ENCODE measurements at places on chromosomes 3 and 15.

DNA sequence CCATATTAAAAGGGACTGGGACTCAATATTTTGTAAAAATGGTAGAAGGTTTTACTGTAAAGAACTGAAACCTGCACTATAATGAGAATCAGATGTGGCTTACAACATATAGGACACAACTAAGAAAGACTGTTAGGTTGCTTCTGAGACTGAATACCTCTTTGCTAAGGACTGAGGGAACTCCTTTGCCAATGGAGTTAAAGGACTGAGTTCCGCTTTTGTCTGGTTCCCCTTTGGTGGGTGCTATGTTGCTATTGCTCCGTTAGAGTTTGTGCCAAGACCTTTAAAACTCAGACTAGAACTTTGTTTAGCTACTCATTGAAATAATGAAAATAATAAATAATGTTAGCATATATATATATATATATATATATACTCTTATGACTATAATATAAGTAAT is 147.8 kb upstream of the KCNMB2 start:
- DNase-seq = no peak

GRCh38 chr3:65896321-65896720 is 142.4 kb downstream of the MAGI1 start:
- DNase-seq = no peak

GRCh38 chr3:120059081-120059864 is 35.0 kb downstream of the GSK3B start:
- no peak for DNase-seq

DNA sequence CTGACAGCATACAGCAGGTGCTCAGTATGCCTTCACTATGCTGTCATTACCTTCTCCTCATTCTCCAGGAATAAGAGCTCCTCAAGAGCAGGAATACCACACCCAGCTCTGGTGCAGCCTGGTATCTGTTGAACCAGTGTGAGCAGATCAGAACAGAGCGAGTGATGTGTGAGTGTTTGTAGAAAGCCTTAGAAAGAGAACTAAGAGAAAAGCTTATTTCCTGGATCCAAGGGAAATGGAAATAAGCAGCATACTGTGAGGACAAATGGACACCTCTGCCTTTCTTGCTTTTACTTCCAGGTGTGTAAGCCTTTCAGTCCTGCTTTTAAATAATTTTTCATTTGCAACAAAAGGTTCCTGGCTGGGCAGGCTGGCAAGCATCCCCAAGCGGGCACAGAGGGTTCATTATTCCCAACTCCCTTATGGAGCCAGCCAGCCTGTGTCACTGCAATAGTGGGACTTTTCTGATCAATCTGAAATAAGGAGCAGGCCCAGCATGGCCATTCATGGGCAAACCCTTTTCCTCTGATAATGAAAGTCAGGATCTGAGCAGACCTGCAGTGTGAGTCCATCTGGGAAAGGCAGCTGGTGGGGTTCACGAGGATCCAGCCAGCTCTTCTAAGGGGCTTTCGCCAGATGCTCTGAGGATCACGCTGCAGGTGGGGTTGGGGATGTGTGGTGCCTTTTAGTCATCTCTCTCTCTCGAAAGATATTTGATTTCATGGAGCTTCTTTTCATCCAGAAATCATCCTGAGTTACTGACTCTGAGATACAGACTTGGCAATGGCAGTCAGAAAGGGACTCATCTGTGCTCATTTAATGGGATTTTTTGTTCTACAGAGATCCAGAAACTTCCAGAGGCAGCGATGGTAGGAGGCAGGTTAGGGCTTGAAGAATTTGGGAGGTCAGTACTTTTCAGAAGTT is 594.9 kb upstream of the CFAP20DC start:
- no peak for DNase-seq

- no peak for DNase-seq
Measured at GRCh38 chr15:101338502-101339057, 43.5 kb upstream of the SNRPA1 start.

DNA sequence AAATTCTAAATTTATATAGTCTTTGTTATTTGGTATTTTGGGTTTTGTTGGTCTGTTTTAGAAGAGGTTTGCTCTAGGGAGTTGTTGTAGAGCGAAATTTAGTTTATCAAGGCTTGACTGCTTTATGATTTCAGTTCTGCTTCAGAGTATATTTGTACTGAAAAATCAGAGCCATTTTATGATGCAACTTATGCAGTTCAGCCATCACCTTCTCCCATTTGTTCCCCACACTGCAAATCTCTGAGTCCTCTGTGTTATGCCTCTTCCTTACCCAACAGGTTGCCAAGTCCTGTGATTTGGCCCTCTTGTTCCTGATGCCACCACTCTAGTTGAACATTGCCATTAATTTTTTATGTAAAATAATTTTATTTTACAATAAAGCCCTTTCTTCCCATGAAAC is 140.4 kb downstream of the ZNF609 start:
- DNase-seq = no peak

DNA sequence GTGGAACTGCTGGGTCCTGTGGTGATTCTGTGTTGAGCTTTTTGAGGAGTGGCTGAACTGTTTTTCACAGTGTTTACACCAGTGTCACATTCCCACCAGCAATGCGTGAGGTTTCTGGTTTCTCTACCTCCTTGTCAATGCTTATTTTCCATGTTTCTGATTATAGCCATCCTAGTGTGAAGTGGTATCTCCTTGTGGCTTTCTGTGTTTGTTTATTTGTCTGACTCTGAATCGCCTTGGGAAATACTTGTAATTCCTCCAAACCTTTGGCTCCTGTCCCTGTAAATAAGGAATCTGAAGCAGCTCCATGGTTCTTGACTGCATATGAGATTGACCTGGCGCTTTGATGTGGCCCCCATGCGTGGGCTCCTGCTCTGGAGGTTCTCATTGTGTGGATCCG is 20.6 kb downstream of the FAN1 start:
- no peak for DNase-seq

DNA sequence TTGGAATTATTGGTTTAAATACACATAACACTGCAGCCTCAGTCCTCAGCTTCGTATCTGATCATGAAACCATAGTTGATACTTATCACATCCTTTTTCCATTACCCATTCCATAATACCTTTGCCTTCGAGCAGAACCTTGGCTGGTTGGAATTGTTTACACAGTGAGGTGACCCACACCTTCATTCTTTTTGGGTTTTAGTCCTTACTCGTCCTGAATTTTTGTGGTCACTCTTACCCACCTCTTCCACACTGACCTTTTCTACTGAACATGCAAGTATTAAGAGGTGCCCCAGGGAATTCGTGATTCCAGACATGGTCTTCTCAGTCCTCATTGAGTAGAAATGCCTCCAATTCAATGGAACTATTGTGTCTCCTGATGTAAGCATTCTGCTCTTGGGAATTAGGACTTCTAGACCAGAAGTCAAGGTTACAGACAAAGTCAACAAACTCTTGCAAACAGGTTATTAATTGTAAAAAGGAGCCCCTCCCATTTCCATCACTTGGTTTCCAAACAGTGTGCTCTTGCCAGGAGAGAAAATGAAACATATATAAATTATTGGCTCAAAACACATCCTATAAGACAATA is 37.7 kb downstream of the SCN11A start:
- no peak for DNase-seq

GRCh38 chr15:93040288-93041158 is 48.5 kb downstream of the RGMA start:
- DNase-seq = no peak

GRCh38 chr3:139523718-139524117 is 15.8 kb downstream of the RBP1 start:
- no peak for DNase-seq
